ENCODE measurements at places on chromosomes 7 and 10.

- DNase-seq: no peak
Observed at GRCh38 chr7:19369182-19369581, 224.0 kb upstream of the FERD3L start.

DNA sequence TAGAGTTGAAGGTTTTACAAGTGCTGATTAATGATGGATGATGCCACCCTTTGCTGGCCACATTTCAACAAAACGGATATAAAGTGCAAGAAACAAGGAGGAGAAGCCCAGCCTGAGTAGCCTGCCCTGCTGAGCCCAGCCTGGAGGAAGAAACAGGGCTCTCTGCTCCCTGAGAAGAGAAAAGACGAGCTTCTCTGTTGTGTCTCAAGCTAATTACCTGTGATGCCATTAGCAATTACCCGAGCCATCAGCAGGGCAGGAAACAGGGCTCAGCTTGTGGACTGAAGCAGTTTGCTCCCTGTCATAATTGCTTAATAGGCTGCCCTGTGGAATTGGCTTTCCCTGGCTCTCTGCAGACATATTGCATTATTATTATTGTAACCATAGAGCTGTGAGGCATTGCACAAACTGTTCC is 709.3 kb upstream of the AUTS2 start:
- DNase-seq: no peak

DNA sequence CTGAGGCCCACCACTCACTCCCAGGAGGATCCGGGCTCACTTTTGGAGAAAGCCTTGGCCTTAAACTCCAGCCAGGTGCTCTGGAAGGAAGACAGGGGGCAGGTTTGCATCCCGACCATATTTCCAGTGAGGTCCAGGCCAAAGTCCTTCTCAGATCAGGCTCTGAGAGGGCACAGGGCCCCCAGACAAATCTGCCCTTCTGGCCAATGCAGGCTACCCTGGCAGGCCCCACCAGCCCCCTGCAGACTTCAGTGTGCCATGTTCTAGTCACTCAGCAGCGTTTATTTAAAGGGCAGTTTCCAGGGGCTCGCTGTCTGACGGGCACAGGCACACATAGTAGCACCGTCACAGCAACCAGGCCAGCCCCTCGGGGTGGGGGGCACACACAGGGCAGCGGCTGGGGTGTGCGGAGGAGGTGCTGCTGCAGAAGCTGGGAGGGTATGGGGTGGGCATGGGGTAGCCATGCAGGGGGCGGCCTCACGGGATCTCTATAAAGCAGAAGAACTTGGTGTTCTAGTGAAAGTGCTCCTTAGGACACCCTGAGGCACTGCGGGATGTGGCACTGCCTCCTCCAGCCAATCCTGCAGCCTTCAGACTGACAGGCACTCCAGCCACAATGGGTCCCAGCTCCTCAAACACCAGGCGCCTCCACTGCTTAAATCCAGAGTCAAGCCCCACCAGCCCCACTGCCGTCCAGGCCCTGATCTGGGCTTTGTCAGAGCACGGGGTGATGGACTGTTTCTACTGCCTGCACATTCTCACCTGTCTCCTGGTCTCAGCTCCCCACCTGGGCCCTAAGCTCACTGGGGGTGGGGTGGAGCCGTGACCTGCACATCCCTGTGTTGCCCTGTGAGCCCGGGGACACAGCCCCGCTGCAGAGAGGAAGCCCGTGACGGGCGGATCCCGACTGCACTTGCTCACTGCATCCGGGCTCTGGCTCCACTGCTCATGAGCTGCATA is 9.6 kb upstream of the PYROXD2 start:
- DNase-seq: no peak

DNA sequence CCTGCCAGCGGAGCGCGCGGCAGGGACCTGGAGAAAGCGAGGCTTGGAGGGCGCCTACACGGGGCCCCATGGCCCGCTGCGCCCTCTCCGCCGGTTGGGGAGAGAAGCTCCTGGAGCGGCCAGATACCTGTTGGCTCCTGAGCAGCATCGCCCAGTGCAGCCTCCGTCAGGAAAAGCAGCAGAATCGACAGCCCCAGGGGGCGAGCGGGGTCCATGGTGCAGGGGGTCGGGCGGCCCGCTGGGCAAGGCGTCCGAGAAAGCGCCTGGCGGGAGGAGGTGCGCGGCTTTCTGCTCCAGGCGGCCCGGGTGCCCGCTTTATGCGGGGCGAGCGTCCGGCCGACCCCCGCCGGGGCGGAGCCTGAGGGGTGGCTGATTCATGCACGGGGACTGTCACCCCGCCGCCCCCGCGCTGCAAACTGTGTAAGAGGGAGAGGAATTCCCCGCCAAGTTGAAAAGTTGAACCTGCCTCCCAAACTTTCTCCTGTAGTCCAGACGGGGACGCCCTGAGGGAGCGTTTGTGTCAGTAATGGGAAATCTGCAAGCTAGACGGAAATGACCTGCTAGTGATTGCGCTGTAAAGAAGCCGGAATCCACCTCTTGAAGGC is at the start of gene TFPI2:
Gene TFPI2, minus strand, starts transcription at position 290 of the 605 bp plus-strand sequence. Its CDS starts 75 bp downstream, at position 215.
- DNase-seq: no peak

- DNase-seq: no peak
Observed at GRCh38 chr10:452512-453426, 236.7 kb downstream of the DIP2C start.

- DNase-seq: no peak
Observed at GRCh38 chr7:127850195-127850594, 181.0 kb downstream of the LRRC4 start.

- no peak for DNase-seq
Observed at GRCh38 chr7:121123032-121123431, 134.5 kb downstream of the CPED1 start.

- no peak for DNase-seq
Observed at GRCh38 chr7:50667338-50667737, 102.1 kb upstream of the DDC start.

GRCh38 chr10:87177-88080 is 38.3 kb upstream of the TUBB8 start:
- no peak for DNase-seq

DNA sequence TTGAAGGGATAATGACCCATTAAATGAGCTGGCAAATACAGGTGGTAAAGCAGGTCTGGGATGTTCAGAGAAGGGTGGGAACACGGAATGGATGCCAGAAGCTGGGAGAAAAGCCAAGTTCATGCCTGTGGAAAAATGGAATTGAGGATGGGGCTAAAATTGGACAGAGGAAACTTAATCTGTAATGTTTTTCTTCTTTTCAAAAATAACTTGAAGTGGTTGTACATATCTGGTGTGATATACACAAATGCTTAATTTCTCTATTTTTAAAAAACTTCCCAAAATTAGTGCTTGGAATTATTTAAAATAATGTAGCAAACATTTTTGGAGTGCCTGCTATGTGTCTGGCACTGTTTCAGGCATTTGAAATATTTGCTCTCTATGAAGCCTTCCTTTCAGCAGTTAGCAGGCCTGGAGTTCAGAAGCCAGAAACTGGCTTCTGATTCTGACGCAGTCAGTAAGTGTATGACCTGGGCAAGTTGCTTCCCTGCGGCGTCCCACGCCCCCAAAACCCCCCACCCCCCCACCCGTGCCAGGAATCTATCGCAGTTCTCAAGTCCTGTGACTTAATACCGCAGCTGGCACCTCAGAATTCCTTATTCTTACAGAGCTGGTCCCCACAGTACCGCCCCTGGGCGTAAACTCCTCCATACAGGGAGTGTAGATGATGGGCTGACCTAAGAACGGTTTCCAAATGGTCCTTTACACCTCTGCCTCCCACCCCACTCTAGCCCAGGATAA is 828 bp upstream of the MALSU1 start:
- no peak for DNase-seq

DNA sequence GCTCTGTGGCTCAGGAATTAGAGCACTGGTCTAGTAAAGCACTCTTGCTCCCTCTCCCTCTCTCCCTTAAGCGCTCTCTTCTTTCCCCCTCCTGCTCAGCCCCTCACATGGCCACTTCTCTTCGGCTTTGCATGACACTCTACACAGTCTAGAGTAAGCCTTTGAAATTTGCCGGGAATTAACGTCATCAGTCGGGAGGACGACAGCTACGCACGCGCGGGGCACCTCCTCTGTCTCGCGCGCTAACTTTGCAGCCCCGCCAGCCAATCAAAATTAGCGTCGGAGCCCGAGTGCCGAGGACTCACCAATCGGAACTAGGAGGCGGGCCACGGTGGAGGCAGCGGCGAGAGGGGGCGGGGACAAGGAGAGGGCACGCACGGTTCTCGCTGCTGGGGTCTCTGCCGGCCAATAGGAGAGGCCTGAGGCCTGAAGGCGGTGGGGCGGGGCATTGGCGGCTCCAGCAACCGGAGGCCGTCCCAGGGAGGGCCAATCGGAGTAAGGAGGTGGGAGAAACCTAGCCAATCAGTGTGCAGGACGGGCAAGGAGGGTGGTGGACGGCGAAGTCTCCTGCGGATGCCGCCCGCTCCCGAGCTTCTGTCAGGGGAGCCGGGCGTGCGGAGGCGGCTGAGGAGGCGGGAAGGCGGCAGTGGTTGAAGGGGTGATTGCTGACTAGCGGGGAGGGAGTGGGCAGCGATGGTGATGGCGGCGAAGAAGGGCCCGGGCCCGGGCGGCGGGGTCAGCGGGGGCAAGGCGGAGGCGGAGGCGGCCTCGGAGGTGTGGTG is at the start of gene AGFG2:
Gene AGFG2, plus strand, starts transcription at position 550 of the 782 bp plus-strand sequence. Its CDS starts 144 bp downstream, at position 694.
- peak; percentile 99 for DNase-seq

DNA sequence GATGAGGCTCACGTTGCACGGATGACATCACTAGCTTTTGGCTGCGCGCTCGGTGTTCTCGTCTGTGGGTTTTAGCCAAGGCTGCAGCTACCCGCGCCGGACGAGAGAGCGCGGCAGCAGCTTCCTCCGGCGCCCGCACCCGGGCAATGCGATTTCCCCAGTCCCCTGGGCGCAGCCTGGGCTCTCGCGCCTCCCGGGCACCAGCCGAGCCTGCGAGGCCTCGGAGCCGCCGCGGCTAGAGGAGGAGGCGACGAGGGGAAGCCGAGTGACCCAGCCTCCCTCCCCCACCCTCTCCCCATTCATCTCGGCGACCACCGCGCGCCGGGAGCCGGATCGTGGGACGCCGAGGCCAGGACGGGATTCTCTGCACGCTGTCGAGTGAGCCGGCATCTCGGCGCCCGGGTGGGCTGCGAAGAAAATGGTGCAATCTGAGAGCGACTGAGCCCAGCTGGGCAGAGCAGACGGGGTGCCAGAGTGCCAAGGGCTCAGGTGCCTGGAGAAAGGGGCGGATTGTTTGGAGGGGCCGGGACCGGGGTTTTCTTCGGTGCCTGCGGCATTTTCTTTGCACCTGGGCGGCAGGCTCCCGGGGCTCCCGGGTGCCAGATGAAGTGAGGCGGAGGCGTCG is 1.2 kb upstream of the TMEM178B start:
- peak; percentile 31 for DNase-seq

DNA sequence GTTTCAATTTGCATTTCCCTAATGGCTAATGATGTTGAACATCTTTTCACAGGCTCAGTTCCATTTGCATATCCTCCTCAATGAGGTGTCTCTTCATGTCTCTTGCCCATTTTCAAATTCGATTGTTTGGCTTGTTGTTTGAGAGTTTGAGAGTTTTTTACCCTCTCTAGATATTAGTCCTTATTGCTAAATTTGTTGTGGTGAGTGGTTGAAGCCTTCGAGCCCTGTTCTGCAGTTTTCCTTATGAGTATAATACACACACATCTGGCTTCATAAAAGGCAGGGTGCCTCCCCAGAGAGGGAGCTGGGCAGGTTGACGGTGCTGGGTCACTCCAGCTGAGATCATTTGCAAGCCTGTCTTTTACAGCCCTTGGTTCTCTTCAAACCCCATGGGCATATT is 65.1 kb downstream of the RGS10 start:
- DNase-seq: no peak

GRCh38 chr7:7681191-7681935 is 37.0 kb downstream of the RPA3 start:
- DNase-seq: peak; percentile 49

DNA sequence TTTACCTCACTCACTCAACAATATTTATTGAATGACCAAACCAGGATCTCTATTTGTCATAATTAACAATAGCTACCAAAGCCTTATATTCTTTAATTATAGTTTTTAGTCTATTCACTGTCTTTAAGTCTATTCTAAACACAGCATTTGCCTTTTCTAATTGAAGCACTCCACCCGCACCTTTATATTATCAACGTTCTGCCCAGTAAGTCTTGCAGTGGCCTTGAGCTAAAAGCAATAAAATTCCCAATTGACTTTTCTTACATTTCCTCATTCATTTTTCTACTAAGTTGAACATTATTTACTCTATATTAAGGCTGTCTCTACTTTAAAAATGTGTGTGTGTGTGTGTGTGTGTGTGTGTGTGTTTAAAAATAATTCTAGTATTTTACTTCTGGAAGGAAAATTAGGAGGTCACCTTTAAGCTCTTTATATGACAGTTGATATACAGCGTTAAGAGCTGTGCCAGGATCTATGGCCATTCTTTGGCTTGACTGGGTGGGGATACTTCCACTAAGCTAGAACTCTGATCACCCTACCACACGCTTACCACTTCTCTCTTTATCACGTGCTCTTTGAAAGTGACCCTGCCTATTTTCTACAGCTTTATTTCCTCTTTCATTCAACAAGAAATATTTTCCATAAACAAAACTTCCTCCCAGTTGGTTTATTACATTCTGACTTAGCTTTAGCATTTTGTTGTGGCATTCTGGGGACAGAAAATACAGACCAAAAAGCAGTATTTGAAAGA is 8.8 kb downstream of the PAPSS2 start:
- DNase-seq: no peak

GRCh38 chr10:29993319-29993915 is 66.0 kb downstream of the JCAD start:
- DNase-seq: no peak

- no peak for DNase-seq
Observed at GRCh38 chr7:2065528-2065927, 167.2 kb downstream of the MAD1L1 start.

GRCh38 chr10:48363617-48364355 is 57.3 kb downstream of the MAPK8 start:
- peak; percentile 64 for DNase-seq

DNA sequence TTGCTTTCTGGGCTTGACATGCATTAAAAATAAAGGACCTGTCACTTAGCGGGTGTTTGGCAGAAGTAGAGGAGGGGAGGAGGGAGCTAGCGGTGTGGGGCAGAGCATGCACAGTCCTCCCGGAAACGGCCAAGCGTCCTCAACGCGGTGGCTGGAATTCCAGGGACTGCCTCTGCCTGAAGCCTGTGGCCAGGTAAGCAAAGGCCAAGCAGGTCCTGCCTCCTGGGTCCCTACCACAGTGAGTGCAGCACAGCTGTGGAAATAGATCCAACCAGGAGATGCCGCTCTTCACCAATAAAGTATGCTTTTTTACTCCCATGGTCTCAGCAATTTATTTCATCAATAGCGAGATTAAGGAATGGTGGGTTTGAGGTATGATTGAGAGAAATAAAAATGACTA is 323.4 kb downstream of the WDR37 start:
- DNase-seq: no peak

GRCh38 chr10:29977171-29977570 is 82.2 kb downstream of the JCAD start:
- DNase-seq: no peak
